ENCODE measurements at places on chromosomes 2 and 18.

- no peak for DNase-seq
Observed at GRCh38 chr18:43525169-43525568, 247.9 kb upstream of the SYT4 start.

DNA sequence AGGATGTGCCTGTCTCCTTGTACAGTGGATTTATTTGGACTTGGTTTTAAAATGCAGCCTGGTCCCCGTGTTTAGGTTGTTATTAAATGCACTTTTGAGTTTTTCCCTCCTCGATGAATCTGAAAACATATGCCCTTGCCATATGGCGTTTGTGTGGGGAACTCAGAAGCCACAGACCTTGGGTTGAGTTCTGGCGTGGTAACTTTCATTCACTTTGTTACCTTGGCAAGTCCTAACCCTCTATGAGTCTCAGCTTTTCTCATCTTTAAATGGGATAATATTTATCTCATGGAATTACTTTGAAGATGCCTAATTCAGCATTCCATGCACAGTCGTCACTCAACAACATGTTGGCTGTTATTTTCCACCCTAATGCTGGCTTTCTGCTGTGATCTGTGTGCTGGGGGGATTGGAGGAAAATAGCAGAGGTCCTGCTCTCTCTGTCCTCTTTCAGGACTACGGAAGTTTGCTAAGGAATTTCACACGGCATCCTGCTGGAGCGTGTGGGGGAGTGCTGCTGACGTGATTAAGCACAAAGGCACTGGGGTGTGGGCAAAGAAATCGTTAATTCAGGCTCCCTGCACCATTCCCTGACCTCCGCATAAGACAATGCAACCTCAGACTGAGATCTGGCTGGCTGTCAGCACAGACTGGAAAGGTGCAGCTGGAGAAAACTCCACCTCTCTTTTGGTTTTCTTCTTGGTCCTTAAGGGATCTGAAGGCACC, 61.7 kb downstream of the LDLRAD4 start:
- no peak for DNase-seq

- no peak for DNase-seq
Observed at GRCh38 chr2:41965909-41966295, 81.9 kb upstream of the PKDCC start.

GRCh38 chr2:200613692-200614091, 27.9 kb downstream of the AOX1 start:
- no peak for DNase-seq

GRCh38 chr18:55346961-55347740, 240.8 kb downstream of the TCF4 start:
- DNase-seq: no peak

DNA sequence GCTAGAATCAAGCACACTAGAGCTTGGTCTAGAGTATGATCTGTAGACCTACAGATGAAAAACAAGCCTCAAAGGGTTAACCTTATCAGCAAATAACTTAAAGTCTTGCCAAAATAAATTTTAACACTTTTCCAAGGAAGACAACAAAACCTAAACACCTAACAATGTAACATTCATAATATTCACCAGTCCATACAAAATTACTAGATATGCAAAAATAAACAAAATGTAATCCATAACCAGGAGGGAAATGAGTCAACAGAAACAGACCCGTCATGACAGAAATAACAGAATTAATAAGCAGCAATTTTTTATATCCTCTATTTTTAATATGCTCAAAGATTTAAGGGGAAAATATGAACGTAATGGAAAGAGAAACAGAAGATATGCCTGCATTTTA, 36.1 kb downstream of the TRAK2 start:
- no peak for DNase-seq

DNA sequence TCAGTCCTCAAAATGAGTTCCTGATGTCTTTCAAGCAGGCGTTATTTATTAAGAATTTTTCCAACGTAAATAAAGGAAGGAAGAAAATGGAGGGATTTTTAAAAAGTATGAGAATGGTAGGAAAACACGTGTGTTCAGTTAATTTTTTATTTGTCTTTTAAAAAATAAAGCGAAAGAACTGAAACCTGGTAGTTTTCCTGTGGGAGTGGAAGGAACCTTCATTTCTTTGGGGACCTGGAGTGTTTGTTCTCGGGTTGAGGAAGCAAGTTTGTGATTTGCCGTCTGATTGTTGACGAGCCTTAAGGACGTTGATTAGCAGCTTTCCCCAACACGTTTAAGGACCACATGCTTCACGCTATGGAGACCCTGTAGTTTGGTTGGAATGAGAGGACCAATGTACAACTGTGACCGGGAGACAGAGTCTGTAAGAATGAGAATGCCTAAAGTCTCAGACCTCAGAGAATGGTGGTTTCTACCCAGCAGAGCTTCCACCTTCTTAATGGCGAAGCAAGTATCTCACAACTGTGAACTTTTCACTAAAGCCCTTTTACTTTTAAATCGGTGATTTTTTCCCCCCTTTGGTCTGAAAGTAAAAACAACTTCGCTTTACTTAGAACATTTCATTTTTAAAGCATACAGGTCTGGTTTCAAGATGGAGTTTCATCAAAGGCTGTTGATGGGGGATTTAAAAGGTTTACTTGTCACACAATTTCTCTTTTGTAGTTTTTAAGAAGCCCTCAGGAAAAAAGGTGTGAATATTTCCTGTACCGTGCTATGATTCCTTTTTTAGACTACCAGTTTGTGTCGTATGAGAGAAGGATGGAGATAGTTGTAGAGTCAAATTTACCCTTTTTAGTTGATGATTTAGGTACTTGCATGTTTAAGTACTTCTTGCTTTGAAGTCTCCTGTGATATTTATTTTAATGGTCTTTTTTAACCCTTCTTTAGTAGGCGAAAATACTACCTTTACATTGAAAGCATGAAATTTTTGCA, 1.4 kb downstream of the TTC39C start:
- no peak for DNase-seq

DNA sequence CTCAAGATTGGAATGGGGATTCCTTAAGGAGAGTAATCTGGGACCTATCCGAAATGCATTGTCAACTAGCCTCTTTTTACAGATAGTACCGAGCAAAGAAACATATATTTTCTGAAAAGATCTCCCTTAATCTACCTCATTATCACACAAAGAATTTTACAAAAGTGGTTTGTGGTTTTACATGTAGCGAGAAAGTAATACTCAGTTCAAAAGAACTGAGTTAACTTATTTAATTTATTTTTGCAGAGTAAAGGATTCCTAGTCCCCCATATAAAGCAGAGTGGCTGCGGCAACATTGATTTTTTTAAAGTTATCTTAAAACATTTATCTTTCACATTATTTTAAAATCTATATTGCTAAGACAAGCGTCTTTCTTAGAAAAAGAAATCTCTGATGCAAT, 15.9 kb upstream of the SOS1 start:
- DNase-seq: no peak

GRCh38 chr2:207792244-207792785, 22.6 kb upstream of the FZD5 start:
- peak; percentile 30 for DNase-seq

- no peak for DNase-seq
Observed at GRCh38 chr18:28108814-28109213, 68.1 kb downstream of the CDH2 start.

DNA sequence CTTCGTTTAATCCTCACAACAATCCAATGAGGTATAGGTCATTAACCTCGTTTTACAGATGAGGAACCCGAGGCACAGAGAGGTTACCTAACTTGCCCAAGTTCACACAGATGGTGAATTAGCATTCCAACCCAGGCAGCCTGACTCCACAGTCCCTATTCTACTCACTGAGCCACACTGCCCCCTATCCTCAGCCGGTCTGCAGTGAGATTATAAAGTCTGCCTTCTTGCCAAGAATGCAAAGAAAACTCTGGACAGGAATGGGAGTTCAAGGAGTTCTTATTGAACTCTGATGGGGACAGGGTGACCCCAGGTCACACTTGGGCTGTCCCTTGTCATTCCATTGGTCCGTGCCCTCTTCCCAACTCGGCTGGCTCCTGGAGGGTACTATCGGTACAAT, 118.1 kb upstream of the MSH6 start:
- peak; percentile 38 for DNase-seq

- DNase-seq: no peak
Observed at GRCh38 chr2:8121826-8122513, 559.9 kb upstream of the ID2 start.

DNA sequence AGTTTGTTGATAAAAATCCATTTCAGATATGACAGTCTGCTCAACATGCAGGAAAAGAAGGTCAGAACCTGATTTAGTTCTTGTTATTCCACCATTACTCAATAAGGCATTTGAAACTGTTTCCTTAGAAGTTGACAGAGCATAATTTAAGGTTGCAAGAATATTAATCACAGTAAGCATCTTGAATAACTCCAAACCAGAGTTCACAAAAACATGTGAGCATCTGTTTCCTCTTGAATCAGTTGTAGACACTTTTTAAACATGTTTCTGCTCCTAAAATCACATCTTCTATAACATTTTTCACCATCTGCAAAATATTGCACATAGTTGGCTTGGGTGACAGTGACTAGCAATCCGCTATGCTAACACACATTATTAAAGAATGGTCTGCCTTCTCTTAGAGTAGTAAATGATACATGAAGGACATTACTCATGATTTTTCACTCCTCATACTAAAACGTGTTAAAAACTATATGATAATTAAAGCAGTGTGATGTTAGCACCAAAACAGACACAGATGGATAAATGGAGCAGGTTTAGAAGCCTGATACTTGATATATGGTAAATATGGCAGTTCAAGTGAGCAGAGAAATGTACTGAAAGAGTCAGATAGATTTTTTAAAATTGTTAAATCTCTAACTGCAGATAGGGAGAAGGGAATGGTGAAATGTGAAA, 30.3 kb downstream of the AKAIN1 start:
- no peak for DNase-seq

Data from hematopoietic multipotent progenitor cell treated with erythropoietin and hydrocortisone succinate and interleukin-3 and kit ligand, for 8 days (in vitro differentiated cells).